ENCODE measurements at places on chromosomes 6 and 20.

- no peak for DNase-seq
Measured at GRCh38 chr6:37243816-37244370, 13.7 kb upstream of the TBC1D22B start.

- no peak for DNase-seq
Measured at GRCh38 chr6:158686311-158686710, 36.5 kb downstream of the SYTL3 start.

- no peak for DNase-seq
Measured at GRCh38 chr6:64489763-64490162, 854.2 kb downstream of the PHF3 start.

GRCh38 chr6:5099537-5099936 is 14.4 kb downstream of the PPP1R3G start:
- no peak for DNase-seq

DNA sequence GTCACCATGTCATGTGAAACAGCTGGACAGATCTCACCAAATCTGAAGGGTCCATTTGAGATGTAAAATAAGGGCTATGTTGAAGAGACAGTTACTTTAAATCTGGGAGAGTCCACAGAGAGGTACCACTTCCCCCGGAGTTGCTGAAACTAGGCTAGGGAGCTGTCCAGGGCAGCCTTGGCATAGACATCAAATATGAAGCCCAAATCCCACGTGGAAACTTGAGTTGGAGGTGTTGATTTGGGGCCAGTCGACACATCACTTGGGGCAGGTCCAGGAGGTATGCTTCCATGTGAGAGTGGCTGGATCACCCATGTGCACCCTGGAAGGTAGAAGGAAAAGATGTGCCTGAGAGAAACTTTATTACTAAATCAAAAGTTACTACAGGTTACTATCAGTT is 12.0 kb upstream of the SERPINB9 start:
- no peak for DNase-seq

DNA sequence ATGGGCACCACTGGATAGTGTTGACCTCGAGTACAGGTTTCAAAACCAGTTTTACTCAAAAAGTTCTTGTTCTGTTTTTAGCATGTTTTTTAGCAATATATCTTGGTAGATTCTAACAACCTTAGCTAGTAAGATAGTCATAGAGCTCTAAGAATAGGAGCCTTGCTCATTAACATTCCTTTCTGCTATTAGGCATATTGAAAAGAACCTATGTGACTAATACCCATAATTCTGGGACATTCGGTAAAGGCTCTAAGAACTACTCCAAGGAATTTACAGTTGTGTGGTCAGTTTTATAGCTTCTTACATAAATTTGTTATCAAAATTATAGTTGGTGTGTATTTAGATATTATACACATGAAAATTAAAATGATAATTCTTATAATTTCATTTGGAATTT is 11.6 kb downstream of the SLC9A8 start:
- DNase-seq: no peak

DNA sequence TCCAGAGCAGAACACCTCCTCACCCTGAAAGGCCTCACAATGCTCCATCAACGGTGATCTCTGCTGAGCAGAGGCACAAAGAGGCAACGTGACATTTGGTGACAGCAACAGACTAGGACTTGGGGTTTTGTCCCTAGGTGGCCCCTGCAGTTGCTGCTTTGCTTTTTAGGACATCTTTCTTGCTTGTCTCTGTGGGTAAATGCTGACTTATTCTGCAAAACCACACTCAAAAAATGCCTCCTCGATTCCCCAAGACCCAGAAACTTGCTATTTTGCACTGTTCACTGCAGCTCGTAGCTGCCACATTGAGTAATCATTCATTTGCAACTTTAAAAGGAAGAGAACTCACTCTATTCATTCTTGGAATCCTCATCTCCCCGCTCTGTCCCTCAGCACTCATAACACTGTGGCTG is 209.9 kb downstream of the LY86 start:
- DNase-seq: no peak

DNA sequence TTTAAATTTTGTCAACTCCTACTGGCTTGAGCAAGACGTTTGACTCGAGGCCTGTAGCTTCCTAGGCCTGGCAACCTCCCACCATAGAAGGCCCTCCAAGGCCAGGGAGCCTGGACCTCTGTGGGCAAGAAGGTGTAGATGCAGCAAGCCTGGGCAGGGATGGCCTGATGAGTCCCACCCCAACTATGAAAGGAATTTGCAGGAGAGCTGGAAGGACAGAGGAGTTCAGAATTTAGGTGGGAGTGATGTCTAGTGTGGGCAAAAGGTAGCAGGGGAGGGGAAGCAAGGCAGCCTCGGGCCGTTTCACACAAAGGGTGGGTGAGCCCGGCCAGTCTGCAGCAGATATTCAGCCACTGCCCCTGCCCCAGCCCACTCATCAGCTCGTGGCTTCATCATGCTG is 245.2 kb downstream of the CDH26 start:
- DNase-seq: no peak

DNA sequence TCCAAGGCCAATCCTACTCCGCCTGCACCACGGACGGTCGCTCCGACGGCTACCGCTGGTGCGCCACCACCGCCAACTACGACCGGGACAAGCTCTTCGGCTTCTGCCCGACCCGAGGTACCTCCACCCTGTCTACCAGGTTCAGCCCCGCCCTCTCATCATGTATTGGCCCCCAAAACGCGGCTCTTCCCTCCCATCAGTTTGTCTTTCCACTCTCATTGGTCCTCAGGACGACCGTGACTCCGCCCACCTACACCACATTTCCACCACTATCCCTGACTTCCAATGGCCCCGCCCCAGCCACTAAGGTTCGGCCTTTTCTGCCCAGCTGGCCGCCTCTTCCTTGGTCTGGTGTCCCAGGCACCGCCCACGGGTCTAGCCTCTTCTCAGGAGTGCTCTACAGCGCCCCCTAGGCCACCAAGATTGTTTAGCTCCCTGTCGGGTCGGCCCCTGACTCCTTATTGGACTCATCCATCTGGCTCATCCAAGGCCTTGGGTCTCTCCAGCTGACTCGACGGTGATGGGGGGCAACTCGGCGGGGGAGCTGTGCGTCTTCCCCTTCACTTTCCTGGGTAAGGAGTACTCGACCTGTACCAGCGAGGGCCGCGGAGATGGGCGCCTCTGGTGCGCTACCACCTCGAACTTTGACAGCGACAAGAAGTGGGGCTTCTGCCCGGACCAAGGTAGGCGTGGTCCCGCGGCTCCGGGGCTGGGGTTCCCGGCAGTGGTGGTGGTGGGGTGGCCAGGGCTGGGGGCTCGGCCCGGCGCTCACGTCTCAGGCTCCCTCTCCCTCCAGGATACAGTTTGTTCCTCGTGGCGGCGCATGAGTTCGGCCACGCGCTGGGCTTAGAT is 3.1 kb downstream of the MMP9 start:
- peak; percentile 44 for DNase-seq

- no peak for DNase-seq
Measured at GRCh38 chr6:149218471-149218870, 99.0 kb upstream of the TAB2 start.

- DNase-seq: peak; percentile 80
Measured at GRCh38 chr6:87742106-87742505, 40.1 kb upstream of the AKIRIN2 start.

- peak; percentile 38 for DNase-seq
Measured at GRCh38 chr20:34536798-34537394, 20.7 kb downstream of the DYNLRB1 start.

DNA sequence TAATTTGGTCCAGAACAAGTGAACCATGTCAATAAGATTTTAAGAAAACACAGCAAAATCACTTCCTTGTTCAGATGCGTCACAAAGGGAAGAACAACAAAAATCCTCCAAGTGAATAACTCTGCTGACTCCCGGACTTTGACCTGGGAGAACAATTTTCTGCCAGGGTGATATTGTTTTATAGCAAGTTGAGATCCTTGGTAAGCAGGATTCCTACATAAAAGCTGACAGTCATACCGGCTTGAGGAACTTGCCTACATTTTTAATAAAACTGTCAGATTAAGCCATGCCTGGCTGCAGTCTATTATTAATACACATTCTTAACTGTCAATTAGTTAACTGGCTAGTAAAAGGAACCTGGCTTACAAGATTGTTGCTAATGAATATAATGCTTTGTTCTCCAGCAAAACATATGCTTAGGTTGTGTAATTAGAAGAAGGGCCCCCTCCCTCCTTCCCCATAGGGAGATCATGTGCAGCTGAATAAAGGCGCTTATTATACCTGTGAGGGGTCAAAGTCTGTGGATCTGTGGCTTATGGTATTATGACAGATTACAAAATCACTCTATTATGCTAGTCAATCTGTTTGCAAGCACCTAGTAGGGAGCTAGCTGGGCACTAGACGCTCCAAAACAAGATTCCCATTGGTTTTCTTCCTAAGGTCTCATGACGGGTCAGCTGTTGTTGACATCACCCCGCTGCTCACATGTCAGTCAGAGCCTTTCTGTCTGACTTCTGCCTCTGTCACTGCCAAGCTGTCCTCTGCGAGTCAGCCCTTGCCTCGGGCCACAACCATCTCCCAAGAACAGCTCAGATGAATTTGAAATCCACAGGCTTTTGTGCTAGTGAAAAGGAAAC is 44.6 kb upstream of the SEC63 start:
- no peak for DNase-seq

- peak; percentile 60 for DNase-seq
Measured at GRCh38 chr6:158854214-158855101, 35.3 kb upstream of the EZR start.

DNA sequence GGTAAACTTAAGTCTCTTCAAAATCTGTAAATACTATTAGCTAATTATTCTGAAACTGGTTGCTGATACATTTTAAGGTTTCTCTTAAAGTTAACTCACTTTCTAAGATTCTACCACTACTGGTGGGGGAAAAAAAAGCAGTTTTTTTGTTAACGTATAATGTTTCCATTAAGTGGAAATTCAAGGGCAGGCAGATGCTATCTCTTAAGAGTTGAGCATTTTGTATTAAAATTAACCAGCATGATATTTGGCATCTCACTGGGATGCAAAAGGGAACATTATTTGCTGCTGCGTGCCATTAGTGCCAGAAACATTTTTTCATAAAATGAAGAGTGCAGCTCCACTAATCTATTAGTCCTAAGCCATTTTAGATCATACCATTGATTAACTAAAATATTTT is 246.2 kb downstream of the PRKN start:
- DNase-seq: no peak

- peak; percentile 91 for DNase-seq
Measured at GRCh38 chr20:50146732-50147662, 6.5 kb downstream of the PEDS1 start.

- DNase-seq: no peak
Measured at GRCh38 chr6:85983032-85983659, 340.5 kb upstream of the SYNCRIP start.

GRCh38 chr6:66161546-66162108 is 454.6 kb upstream of the EYS start:
- DNase-seq: no peak

- DNase-seq: no peak
Measured at GRCh38 chr6:82380566-82381185, 17.1 kb downstream of the TPBG start.

- DNase-seq: no peak
Measured at GRCh38 chr6:160111806-160112205, 9.8 kb upstream of the SLC22A1 start.

DNA sequence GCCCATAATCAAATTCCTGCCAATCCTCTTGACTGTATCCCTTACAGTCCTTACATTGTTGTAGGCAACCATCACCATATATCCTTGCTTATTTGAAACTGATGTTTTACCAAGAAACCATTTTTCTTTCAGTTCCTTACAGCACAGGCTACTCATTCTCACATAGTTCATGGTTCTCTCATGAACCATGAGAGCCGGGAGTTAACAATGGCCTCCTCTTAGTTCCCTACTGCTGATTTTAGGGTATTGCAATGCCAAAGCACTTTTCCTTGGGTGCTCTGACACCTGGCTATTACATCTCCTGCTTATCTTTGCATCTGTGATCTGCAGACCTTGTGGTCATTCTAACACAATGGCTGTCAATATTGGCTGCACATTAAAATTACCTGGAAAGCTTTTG is 133.4 kb downstream of the MYB start:
- no peak for DNase-seq
